ENCODE measurements at places on chromosomes 16 and 17. TPM values are rescaled to one million over a fixed set of nuclear protein-coding genes. Genes with fewer than 3 reads are reported as not detected.

The SPG7 gene
- total RNA-seq: 127 TPM

The KRTAP4-4 gene
- not detected for total RNA-seq

The SLC16A6 gene
- 0.15 TPM for total RNA-seq

The CYGB gene
- total RNA-seq: 3.8 TPM

The NFATC2IP gene
- 10.5 TPM for total RNA-seq

The VMO1 gene
- 0.08 TPM for total RNA-seq

The DHRS7C gene
- total RNA-seq: not detected

The KREMEN2 gene
- not detected for total RNA-seq

All from smooth muscle cell of the coronary artery (primary cell).